ENCODE measurements at places on chromosomes 2 and 18.

DNA sequence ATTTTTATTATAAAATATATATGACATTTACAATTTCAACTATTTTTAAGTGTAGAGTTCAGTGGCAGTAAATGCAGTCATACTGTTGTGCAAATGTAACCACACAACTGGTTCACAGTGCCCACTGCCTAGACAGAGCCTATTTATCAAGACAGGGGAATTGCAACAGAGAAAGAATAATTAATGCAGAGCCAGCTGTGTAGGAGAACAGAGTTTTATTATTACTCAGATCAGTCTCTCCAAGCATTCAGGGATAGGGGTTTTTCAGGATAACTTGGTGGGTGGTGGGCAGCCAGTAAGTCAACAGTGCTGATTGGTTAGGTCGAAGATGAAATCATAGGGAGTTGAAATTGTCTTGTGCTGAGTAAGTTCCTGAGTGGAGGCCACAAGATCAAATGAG, 200.3 kb downstream of the NYAP2 start:
- DNase-seq: no peak

DNA sequence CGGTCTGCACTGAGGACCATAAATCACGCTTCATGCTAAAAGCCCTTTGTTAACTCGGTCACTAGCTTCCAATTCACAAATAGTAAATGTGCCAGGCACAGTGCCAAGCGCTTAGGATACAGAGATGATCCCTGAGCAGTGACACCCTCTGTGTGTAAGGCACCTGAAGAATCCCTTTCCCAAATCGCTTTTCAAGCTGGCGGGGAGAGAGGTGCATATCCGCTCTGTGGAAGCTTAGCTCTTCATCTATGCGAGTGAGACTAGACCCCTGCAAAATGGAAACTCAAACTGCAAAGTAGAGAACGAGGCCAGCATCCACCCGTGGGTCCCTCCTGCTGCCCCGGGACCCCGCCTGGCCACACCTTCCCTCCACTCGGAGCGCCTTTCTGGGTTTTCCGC, 2.4 kb downstream of the PIEZO2 start:
- DNase-seq: no peak

GRCh38 chr18:58805467-58806187, 59.0 kb upstream of the ZNF532 start:
- no peak for DNase-seq

DNA sequence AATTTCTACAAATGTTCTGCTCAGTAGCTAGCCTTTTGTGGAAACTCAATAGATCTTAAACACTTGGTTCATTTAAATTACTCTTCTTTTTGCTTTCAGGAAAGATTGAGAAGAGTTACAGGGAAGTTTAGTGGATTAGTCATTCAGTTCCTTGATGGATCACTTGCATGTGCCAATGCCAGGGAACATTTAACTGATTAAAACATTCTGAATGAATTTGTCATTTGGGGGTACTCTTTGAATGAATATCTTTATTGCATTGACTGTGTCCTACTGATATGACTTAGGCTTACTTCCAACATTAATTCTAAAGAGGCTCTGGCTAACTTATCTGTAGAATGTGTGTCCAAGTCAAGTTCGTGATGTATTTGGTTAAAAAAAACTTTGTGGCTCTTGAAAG, 199.8 kb downstream of the PLCL1 start:
- DNase-seq: no peak

DNA sequence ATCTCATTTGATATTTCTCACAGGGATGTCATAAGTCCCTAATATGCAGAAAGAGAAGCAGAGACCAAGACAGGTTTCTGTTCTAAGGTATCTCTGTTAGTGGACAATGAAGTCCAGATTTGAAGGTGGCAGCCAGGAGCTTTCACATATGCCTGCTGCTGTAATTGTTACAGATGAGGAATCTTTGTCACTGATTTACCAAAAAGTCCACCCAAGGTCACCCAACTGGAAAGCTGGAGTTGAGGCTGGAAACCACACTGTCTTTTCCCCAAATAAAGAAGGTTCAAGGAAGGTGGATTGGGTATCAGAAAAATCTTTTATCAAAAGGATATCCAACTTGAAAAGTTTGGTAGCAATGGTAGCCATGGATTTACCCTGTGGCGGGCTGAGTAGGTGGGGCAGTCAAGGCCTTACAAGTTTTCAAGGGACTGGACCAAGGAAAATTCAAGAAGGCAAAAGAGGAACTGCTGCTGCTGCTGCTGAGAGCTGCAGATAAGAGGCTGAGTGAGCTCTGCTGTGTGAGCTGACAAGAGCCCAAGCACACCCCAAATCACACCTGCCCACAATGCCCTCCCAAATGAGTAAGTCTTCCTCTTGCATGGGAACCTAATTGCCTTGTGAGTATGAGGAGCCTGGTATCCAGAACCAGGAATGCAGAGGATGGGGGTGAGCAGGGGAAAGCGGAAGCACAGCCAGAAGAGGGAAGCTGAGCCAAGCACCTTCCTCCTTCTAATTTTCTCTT, 241.2 kb downstream of the ANAPC1 start:
- DNase-seq: peak; percentile 84

- DNase-seq: no peak
Observed at GRCh38 chr2:218585541-218585940, 16.9 kb downstream of the CNOT9 start.

DNA sequence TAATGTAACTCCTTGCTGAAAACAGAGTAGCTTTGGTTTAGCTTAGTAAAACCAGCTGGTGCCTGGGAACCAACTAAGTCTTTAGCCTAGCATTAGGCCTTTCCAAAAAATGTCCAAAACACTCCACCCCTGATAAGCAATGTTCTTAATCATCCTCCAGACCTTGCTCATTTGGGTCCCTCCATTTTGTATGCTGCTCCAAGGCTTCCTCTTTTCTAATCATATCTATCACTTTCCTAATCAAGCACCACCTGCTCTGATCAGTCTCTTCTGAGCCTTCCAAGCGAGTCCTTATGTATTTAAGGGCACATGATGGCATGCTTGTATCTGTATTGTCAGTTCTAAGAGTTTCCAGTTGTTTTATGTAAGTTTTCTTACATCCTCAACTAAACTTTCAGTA, 23.6 kb downstream of the THADA start:
- DNase-seq: no peak

- no peak for DNase-seq
Observed at GRCh38 chr2:151775057-151775740, 40.9 kb upstream of the NEB start.

- DNase-seq: no peak
Observed at GRCh38 chr18:44156126-44156525, 524.6 kb upstream of the SETBP1 start.

DNA sequence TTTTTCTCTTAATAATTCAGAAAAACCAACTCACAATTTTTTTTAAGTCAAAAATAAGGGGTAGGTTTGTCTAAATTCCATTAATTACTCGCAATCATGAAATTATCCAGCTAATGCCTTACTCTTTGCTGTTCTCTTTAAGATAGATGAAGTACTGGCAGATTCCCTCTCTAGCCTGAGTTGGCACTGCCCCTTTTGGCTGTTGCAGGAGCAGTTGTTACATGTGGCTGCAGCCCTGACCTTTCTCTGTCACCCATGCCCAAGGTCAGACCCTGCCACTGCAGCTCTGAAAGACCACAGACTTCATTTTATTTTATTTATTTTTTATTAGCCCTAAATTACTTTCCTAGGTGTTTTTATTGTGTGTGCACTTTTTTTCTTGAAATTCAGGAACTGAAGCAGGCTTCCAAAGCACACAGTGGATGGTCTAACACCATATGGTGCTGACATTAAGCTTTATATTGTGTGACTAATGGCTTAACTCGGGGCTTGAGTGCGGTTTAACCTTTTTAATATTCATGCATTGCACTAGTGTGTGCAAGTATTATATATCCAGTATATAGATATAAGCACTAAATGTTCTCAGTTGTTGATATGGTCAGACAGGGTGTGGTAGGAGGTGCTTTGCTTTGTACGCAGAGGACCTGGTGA, 313.0 kb downstream of the CDH2 start:
- no peak for DNase-seq

DNA sequence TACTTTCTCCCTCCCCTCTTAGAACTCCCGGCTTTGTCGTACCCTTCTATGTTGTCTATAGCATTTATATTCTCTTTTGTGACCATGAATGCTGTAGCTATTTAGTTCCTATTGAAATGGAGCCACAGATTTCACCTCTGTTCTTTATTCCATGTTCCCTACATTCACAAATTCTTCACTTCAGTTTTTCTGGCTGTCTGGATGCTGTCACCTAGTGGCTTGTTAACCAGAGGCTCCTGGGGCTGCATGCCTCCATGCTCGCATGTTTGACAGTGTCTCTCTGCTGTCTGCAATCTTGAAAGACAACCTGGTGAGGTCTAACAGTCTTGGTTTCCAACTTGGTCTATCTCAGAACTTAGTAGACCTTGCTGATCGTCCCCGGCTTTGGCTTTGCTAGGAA, 48.2 kb downstream of the CFAP221 start:
- DNase-seq: no peak

- peak; percentile 83 for DNase-seq
Observed at GRCh38 chr2:152335016-152335725, at the start of gene FMNL2. Gene FMNL2 (plus strand): TSS chr2:152335174.
